ENCODE measurements at places on chromosomes 4 and X.

- DNase-seq = no peak
Observed at GRCh38 chr4:73868206-73869129, 725 bp upstream of the CXCL1 start.

- DNase-seq = no peak
Observed at GRCh38 chr4:143353797-143354196, 17.1 kb downstream of the GAB1 start.

GRCh38 chr4:177374966-177375365, 65.3 kb downstream of the NEIL3 start:
- no peak for DNase-seq

- no peak for DNase-seq
Observed at GRCh38 chr4:69051576-69051943, 44.7 kb upstream of the UGT2B7 start.

GRCh38 chr4:110170861-110171260, 27.6 kb downstream of the ELOVL6 start:
- no peak for DNase-seq

DNA sequence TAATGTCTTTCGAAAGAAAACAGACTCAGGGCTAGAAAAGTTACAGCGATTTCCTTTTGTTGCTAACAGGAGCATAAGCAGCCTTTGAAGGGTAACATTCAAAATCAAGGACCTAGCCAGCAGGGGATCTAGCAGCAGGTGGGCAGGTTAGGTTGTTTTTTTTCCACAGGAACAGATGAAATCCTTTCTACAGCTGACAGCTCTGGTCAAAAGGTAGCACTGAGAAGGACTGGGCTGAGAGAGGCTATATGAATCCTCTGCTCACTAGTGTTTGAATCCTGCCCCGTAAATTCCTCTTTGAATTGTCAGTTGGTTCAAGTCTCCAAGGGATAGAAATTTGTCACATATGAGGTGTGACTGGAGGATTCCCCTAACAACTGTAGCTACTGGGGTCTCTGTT, 188.2 kb downstream of the SH2D1A start:
- no peak for DNase-seq

DNA sequence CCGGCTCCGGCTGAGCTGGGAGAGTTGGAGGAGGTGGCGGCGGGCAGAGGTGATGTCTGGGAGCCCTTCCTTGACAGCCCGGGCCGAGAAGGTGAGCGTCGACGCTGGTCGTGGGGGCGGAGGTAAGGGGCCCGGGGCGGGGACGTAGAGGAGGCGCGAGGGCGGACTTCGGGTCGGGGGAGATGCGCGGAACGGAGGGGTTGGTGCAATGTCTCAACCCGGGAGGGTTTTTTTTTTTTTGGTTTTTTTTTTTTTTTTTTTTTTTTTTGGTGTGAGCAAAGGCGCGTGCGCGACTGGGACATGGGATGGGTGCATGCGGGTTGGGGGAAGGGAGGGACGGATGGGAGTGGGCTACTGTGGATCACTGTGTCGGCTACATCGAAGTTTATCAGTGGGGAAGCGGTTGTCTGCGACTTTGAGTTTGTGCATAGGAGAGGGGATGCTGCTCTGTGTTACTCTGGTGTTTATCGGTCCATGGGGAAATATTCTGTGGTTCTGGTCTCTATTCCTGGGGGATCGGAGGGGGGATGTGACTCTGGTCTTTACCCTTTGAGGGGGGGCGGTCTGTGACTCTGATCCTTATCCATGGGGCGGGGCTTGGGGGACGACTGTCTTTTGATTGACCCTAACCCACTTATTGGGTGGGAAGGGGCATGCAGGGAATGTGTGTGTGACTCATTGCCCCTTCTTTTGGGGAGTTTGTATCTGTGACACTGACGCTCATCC, 537 bp downstream of the RBM10 start:
- no peak for DNase-seq

GRCh38 chr4:54539500-54540029, 118.2 kb upstream of the KIT start:
- no peak for DNase-seq

GRCh38 chr4:38976308-38976707, 55.9 kb downstream of the TMEM156 start:
- no peak for DNase-seq

DNA sequence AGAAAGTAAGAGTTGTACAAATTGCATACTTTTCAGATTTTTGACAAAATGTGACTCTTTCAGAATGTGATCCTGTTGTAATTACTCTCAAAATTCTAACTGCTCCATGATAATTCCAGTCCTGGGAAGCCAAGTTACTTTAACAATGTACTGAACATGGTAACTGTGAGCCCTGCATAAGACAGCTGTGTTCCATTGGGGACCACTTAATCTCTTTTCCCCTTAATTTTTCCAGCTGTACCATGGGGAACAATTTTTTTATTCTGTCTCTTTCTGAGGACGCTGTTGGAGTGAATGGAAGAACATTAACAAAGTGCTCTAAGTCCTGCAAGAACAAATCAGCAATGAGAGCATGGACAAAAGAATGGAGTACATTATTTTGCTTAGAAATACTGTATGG, 95.8 kb downstream of the UPRT start:
- no peak for DNase-seq

DNA sequence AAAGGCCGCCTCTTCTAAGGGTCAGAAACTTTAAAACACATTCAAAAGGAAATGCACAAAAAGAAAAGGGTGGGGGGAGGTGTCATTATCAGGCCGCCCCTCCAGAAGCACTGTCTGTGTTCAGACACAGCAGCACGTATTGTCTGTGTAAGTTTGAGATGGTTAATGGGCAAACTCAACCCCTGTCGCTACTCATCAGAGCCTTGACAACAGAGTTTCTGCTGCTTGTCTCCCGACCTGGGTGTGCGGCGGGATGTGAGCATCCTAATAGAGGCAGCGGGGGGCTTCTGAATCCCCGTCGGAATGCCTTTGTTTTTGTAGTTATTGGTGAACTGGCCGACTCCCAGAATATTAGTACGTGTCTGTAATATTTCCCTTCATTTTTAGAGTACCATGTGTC, 158.9 kb downstream of the DCTD start:
- DNase-seq = no peak
